ENCODE measurements at places on chromosomes 5 and 9.

GRCh38 chr5:117494188-117494587 is 919.6 kb upstream of the SEMA6A start:
- no peak for DNase-seq

GRCh38 chr5:122997294-122997693 is 39.2 kb downstream of the PPIC start:
- DNase-seq: no peak

DNA sequence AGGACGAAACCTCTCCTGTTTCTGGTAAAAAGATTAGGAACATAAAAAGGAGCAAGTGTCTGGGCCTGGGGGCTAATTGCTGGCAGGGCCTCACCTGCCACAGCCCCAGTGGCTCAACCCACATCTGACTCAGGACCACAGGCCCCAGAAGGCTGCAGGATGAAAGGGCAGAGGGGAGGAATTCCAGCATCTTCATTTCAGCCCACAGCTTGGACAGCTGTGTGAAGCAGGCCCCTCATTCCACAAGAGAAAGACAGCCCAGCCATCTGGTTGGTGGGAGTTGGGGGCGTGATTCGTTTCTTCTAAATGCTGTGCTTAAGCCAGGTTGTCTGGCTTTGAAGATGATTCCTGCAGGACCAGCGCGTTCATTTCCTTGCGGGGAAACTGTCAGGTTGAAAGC is 29.1 kb downstream of the NKX2-5 start:
- no peak for DNase-seq

DNA sequence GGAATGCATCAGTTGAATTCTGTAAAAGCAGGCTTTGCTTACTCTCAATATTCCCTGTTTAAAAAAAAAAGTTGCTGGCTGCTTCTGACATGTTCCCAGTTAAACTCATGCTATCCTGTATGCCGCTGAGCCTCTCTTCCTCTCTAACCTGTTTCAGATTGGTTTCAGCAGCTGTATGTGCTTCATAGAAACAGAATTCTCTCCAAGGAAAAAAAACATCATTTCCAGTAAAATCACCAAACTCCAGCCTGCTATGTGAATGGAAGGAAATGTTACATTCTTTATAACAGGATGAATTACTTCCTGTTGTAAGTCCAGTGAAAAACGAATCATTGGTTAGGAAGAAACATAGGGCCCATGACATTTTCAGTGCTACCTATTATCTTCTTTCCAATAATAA is 25.7 kb upstream of the KCNV2 start:
- no peak for DNase-seq

- no peak for DNase-seq
Measured at GRCh38 chr9:123640792-123641222, 284.8 kb downstream of the CRB2 start.

DNA sequence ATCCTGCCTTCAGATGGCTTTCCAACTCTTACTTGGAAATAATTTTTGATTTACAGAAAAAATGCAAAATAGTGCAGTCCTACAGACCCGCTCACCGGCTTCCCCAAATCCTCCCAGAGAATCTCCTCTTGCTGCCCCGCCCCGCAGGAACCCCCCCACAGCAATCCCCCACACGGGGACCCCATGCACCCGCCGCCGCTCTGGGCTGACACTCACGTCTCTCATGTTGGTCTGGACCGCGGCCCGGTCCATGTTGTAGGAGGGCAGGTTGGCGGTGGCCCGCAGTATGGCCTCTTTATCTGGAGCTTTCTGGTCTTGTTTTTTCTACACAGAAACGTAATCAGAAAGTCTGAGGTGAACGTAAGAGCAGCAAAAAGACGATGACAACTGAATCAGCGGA is 13.6 kb downstream of the UBAC1 start:
- DNase-seq: no peak

DNA sequence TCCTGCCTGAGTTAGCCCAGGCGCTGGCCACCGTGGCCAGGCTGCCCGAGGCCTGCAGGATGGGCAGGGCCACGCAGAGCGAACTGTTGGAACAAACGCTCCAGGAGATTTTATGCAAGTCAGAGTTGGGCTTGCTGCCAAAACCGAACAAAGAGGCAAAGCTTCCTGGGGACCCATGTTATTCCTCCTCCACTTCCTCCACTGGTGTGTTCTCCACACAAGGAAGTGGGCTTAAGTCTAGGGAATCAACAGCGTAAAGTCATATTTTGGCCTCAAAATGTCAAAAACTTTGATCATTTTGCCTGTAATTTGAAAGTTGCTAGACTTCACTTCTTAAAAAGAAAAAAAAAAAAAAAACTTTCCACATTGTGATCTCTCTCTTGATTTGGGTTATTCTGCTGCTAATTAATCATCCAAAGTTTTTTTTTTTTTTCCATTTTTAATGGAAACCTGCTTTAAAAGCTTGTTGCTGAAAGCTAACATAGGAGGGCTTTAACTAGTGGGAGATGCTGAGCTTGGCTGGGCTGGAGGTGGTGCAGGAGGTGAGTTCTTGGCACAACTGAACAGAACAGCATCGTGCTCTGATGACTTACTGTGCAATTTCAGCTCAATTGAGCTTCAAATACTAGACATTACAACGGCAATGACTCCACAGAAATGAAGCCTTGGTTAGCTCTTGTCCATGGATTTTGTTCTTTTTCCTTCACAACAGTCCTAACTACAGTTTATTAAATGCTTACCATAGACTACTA is 73.0 kb downstream of the PTPDC1 start:
- no peak for DNase-seq

DNA sequence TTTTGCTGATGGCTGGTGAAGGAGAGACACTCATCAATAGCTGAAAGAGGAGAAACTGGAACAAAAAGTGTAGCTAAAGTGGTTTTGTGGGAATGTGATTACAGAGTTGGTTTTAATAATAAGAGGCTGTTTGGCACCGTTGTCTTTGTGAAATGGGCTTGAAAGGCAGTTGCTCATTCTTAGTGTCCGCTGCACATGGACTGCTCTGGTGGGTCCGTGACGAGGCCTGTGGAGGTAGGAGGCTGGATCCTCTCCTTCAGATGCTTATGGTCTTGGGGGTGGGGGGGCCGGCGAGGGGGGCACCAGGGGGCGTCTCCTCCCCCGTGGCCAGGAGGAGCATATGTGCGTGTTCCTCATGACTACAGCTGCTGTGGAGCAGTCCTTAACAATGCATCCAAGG is 29.8 kb downstream of the FUBP3 start:
- DNase-seq: no peak

GRCh38 chr9:137791947-137792346 is 85.6 kb upstream of the CACNA1B start:
- DNase-seq: no peak

- DNase-seq: no peak
Measured at GRCh38 chr5:125310749-125311148, 564.3 kb upstream of the ZNF608 start.

- DNase-seq: no peak
Measured at GRCh38 chr9:85392260-85392659, 349.5 kb downstream of the AGTPBP1 start.

GRCh38 chr5:40160435-40160834 is 519.3 kb upstream of the PTGER4 start:
- no peak for DNase-seq

GRCh38 chr9:35274993-35275392 is 113.2 kb downstream of the UNC13B start:
- DNase-seq: no peak

DNA sequence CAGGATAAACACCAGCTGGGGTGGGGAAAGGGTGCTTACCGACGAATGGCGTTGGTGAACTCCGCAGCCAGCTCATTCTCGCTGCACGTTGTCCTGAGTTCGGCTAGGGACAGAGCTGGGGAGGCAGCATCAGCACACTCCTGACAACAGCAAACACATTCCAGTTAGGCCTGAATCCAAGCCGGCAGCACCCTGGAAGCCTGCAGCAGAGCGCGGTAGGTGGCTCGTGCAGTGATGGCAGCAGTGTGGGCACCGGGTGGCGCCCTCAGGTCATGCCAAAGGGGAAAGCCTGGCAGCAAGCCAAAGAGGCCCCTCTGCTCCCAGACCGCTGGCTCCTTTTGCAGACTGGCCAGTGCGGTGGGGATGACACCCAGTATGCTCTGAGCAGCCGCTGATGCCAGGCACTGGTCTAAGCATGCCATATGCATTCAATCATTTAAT is 66.9 kb downstream of the DCP2 start:
- DNase-seq: no peak

DNA sequence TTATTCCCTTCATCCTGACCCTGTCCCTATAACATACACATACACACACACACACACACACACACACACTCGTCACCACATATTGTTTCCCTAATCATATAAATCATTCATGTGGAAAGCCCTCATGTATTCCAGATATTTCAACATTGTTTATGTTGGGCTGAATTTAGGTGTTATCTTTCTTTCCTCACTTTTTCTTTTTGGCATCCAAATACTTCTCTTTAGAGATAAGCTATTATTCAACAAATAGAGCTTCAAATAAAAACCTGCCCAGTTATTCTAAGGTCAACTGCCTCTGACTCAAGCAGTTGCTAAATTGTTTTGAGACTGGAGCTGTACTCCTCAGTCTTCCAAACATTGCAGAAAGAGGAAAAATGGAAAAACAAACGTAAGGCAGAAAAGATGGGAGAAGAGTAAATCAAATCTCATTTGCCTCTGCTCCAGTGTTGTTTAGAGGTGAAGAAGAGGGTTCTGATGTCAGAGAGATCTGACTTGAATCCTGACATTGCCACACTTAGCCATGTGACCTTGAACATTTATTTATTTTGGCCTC is 215.7 kb downstream of the GAS1 start:
- DNase-seq: no peak

- no peak for DNase-seq
Measured at GRCh38 chr9:125889112-125889475, 141.9 kb downstream of the PBX3 start.

GRCh38 chr9:123954518-123955280 is 24.8 kb upstream of the DENND1A start:
- DNase-seq: no peak

GRCh38 chr5:87081016-87081415 is 186.7 kb upstream of the RASA1 start:
- DNase-seq: no peak

DNA sequence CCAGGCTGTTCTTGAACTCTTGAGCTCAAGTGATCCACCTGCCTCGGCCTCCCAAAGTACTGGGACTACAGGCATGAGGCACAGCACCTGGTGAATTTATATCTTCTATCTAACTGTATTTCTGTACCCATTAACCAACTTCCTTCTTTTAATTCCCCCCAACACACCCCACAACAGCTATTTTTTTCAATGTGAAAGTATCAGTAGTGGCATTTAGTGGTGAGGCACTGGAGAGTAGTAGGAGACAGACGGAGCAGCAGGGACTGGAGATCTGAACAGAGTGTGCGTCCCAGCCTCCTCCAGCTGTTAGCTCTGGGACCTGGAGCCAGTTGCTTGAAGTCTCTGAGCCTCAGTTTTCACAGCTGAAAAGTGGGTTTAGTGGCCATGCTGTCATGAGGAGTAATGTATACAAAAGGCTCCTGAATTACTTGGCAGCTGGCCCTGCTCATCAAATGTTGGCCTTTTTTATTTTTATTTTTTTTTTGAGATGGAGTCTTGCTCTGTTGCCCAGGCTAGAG is 11.0 kb upstream of the EEIG1 start:
- no peak for DNase-seq

Data from GOT3 (cell line).